SJSA1 (cell line): ENCODE measurements at places on chromosomes 2 and 18.

GRCh38 chr2:3606370-3607201 is 11.7 kb downstream of the COLEC11 start:
- no peak for DNase-seq

GRCh38 chr2:27021253-27022049 is 11.3 kb upstream of the TMEM214 start:
- DNase-seq: no peak

- no peak for DNase-seq
Measured at GRCh38 chr18:48304906-48305693, 104.1 kb downstream of the ZBTB7C start.

DNA sequence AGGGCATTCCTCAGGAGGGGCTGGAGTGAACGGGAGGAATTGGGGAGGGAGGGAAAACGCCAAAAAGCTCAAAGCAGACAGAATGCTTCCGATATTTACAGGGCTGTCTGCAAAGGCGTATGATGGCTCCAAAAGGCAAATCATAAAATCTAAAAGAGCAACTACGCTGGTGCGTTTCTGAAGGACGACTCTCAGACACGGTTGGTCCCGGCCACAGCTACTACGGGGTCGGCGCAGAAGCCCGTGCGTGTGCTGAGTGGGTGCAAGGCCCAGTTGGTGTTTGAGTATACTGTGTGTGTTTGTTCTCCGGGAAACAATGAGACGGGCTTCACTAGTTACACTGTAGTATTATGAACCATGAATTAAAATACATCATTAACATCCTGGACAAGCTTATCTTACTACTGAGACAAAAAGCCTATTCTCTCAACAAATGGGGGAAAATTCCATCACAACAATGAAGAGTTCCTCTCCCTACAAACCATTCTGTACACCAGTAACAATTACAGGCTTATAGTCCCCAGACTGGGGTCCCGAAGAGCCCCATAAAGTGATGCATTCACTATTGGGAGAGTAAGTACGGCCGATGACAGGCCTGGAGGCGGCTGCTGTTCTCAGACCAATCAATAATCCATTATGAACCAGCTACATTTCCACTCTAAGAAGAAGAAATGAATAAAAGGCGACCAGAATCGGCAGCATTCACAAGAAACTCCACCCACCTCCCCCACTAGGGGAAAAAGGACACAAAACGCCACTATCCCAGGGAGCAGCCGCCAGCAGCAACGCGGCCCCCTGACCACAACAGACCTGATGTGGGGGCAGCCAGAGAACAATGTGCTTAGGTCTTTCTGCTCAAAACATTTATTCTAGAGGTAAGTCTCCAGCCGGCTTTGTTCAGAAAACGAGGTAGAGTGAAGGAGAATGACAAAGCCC is 43.4 kb downstream of the ZNF516 start:
- DNase-seq: no peak

- no peak for DNase-seq
Measured at GRCh38 chr18:70400476-70400875, 111.6 kb downstream of the SOCS6 start.
